PC-3 (cell line): ENCODE measurements at places on chromosomes 7 and 10. TPM values are rescaled to one million over a fixed set of nuclear protein-coding genes. Genes with fewer than 3 reads are reported as not detected.

GRCh38 chr10:25026463-25026862, 10.1 kb downstream of the THNSL1 start:
- peak; percentile 18 for DNase-seq

DNA sequence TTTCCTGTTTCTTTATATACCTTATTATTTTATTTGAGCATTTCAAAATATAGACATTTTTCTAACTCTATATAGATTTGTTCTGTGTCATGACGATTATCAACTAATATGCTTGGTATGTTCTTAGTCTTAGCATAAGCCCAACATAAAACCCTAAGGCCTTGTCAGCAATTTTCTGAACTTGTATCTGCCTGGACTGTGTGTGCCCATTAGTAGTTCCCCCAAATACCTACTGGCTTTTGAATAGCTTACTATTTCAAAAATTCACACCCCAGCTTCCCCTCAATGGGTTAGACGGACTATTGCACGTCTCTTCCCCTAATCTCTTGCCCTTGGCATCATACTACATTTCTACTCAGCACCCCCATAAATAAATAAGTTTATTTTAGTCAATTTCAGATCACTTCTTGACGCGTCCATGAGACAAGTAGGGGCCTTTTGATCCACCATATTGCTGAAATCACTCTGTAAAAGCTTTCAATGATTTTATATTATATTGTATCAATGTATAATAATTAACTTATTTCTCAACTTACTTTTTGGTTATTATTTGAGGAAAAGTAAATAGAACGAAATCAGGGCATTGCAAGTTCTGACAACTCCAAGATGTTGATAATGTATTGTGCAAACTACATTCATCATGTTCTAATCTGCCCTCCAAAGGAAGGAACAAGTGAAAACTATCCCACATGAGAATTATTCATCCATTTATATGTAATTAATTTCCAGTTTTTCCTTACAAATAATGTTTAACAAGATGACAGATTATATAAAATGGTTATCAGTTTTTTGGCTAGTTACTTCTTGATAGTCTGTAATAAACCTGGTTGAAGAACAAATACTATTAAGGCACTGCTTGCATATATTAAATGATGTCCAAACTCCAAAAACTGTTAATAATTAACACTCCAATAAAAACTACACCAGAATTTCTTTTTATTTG, 1.1 kb upstream of the AKR1C3 start:
- DNase-seq = no peak

DNA sequence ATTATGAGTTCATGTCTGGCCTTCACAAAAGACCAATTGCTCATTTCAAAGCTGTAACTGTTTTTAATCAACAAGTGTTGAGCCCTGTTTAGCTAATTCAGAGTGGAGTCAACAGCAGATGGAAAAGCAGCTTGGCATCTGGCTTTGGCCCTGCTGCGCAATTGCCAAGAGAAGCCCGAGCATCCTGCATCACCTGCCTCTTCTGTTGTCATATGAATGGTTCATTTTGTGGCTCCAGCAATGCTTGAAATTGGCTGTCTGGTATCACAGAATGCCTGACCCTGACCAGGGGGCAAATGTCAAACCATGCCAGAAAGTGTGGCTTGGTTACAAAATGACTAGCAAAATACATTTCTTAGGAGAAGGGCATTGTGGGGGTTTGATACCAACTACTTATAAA, 296.5 kb upstream of the PHF14 start:
- no peak for DNase-seq

DNA sequence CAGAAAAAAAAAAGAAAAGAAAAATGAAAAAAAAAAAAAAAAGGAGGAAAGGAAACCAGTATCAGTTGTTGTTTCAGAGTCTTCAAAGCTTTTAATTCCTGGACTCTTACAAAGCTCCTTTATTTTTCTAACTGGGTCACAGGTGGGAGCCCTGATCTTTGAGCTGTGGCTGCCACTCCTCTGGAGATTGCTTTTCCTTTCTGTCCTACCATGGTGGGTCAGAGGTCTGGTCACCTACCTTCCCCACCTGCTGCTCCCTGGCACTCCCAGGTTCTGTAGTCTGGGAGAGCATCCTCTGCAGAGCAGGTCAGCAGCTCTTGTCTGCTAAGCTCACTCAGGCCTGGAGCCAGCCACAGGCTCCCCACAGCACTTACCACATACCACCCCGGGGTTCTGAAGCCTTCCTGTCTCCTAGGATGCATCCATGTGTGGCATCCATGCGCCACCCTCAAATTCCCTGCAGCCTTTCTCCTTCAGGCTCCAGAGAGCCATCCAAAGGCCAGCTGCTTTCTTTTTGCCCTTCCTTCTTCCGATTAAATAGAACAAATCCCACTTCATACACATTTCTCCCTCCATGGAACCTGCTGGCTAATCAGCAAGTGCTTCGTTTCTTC, 73.2 kb upstream of the TPK1 start:
- no peak for DNase-seq

- DNase-seq = no peak
These were observed 85.2 kb downstream of the VTI1A start for GRCh38 chr10:112532189-112532588.

GRCh38 chr7:37424995-37425394, 23.7 kb downstream of the ELMO1 start:
- no peak for DNase-seq

- DNase-seq = no peak
These were observed 248.0 kb downstream of the PRPF18 start for GRCh38 chr10:13834581-13835286.

- no peak for DNase-seq
These were observed 8.6 kb downstream of the EVX1 start for GRCh38 chr7:27251136-27251651.

GRCh38 chr7:44395067-44395466, 69.7 kb upstream of the CAMK2B start:
- no peak for DNase-seq

- no peak for DNase-seq
These were observed 105.0 kb upstream of the LANCL2 start for GRCh38 chr7:55260171-55260570.

DNA sequence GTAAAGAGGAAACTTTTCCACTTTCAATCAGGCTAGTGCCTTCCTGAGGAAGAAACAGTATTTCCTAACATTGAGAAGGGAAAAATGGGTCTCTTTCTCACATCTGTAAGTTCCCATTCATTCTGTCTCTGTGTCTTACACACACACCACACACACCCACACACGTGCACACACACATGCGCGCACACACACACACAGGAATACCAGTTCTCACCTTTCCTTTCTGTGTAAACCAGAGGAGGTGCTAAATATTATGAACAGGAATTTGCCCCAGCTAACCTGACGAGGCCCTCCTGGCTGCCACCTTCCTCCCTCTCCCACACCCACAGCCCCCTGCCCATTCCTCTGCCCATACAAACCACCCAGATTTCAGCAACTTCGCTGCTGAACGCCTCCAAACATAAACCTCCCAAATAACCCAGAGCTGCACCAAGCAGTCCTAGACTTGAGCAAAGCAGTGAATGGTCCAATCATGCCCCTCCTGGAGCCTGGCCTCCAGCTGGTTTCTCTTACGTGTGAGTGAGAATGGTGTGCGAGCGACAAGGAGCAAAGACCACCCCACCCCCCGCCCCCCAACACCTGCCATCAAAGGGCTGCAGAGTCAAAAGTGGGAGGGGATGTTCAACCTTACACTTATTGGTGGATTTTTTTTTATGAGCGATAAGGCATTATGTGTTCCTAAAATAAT, 190.5 kb downstream of the HECW1 start:
- no peak for DNase-seq

DNA sequence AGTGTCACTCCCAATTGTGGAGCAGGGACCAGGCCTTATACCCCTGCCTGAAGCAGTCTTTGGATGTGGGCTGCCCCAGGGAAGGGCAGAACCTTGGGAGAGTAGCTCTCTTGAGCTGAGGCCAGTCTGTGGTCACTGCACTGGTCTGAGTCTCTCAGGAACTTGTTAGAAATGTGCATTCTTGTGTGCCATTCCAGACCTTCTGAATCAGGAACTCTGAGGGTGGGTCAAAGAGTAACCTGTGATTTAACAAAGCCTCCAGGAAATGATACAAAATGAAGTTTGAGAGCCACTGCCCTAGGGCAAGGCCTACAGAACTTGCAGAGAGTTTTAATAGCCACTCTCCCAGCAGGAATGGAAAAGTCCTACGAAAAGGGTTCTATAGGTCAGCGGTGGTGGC, 68.1 kb downstream of the LYZL1 start:
- DNase-seq = peak; percentile 26

GRCh38 chr7:43906331-43907010, at the start of gene URGCP:
Gene URGCP (minus strand): TSS chr7:43906596. CDS start chr7:43906575, 21 bp downstream.
- peak; percentile 49 for DNase-seq

DNA sequence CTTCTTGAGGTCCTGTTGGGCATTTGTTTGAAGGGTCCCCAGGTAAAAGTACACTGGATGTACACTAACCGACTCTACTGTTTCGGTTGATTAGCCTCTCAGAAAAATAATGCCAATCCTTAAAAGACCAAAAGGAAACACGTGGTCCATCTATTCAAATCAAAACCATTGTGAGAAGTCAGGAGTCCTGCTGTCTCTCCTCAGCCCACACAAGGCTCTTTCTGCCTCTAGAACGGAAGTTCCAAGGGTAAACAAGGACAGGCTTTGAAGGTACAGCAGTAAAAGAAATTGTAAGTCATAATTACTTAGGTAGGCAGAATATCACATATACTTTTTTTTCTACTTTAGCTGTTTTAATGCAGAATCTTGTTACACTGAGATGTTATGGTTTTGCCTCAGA, 71.7 kb upstream of the TPK1 start:
- DNase-seq = no peak

The TUBAL3 gene
- total RNA-seq = not detected in 2 replicates

The GOLGA7B gene
- total RNA-seq = 0.26 and 0.29 TPM in 2 replicates

The SKIDA1 gene
- 0.17 and 0.26 TPM in 2 replicates for total RNA-seq

The PLXDC2 gene
- total RNA-seq = 0.06 TPM in 1 of 2 replicates, not detected in the other

The GPR26 gene
- not detected in 2 replicates for total RNA-seq

The NCF1 gene
- total RNA-seq = not detected in 2 replicates

The ZNF862 gene
- 3.0 and 15.1 TPM in 2 replicates for total RNA-seq

The GJD4 gene
- total RNA-seq = 0.33 and 0.58 TPM in 2 replicates

The TMEM213 gene
- not detected in 2 replicates for total RNA-seq

The SHH gene
- 0.11 and 0.12 TPM in 2 replicates for total RNA-seq

The ADAM22 gene
- 4.4 and 5.9 TPM in 2 replicates for total RNA-seq
